ENCODE measurements at places on chromosomes 4 and X. TPM values are rescaled to one million over a fixed set of nuclear protein-coding genes. Genes with fewer than 3 reads are reported as not detected.

The RBM47 gene
- 79.0 TPM for total RNA-seq

The NPY5R gene
- 2.7 TPM for total RNA-seq

The FNIP2 gene
- total RNA-seq, result 12.9 TPM

The HAND2 gene
- total RNA-seq, result not detected

The DNAAF6 gene
- total RNA-seq, result not detected

The NPY1R gene
- total RNA-seq, result 38.8 TPM

The EVC gene
- 26.7 TPM for total RNA-seq

The USO1 gene
- 27.0 TPM for total RNA-seq

The GRIA3 gene
- 1.3 TPM for total RNA-seq

The UGT2B17 gene
- total RNA-seq, result 0.25 TPM

The SHISA3 gene
- total RNA-seq, result 0.81 TPM

The OPN1MW3 gene
- total RNA-seq, result not detected

The FRG2 gene
- total RNA-seq, result not detected

The DCAF4L1 gene
- not detected for total RNA-seq

The LAS1L gene
- total RNA-seq, result 15.6 TPM

The ADGRG2 gene
- 16.5 TPM for total RNA-seq

The FATE1 gene
- not detected for total RNA-seq

The MAP3K15 gene
- 0.16 TPM for total RNA-seq

The SPOCK3 gene
- total RNA-seq, result 0.98 TPM

The TEX13C gene
- total RNA-seq, result not detected

The LDOC1 gene
- 21.5 TPM for total RNA-seq

The DDX60 gene
- 9.5 TPM for total RNA-seq

The ZNF275 gene
- total RNA-seq, result 10.1 TPM

The UGT8 gene
- total RNA-seq, result 7.2 TPM

The CLIC2 gene
- not detected for total RNA-seq

The KLKB1 gene
- not detected for total RNA-seq

The MAP7D2 gene
- total RNA-seq, result 0.65 TPM

The MAGEB1 gene
- total RNA-seq, result not detected

The C4orf51 gene
- total RNA-seq, result not detected
